ENCODE measurements at places on chromosomes 4 and X.

DNA sequence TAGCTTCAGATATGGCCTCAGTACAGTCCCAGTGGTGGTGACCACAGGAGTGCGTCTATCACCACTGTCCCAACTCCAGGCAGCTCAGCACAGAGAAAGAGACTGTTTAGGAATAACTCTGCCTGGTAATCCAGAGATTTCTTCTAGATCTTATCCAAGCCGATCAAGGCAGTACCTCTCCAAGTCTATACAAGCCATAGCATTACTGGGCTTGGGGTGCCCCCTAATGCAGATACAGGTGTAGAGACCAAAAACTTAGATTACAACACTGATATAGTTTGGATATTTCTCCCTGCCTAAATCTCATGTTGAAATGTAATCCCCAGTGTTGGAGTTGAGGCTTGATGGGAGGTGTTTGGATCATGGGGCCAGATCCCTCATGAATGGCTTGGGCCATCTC lies 100.9 kb downstream of the PTCHD1 start:
- no peak for DNase-seq
- H3K4me3 ChIP-seq = no peak overlapping the region
- H3K27me3 ChIP-seq = no peaks in the 10 kb centered on the region
- H3K4me1 ChIP-seq = no peaks in the 10 kb centered on the region
- no peak overlapping the region for H3K27ac ChIP-seq
- H3K36me3 ChIP-seq = no peaks in the 10 kb centered on the region

- H3K36me3 ChIP-seq = peaks cover 10% of the 10 kb centered on the region
- no peak for DNase-seq
- H3K27me3 ChIP-seq = no peaks in the 10 kb centered on the region
- H3K4me1 ChIP-seq = no peaks in the 10 kb centered on the region
These were observed 83.7 kb upstream of the ZCCHC13 start for GRCh38 chrX:74220277-74220676.

DNA sequence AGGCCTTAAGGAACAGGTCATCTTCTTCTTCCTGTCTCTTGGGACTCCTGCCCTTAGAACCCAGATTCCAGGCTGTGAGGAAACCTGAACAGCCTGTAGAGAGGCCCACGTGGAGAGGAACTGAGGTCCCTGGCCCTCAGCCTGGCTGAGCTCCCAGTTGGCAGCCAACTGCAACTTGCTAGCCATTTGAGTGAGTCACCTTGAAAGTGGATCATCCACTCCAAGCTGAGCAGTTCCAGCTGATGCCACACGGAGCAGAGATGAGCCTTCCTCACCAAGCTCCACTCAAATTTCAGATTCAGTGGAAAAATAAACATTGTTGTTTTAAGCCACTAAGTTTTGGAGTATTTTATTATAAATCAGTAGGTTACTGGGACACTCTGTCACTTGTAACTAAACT lies 392.5 kb downstream of the BCOR start:
- H3K4me3 ChIP-seq = no peak overlapping the region
- peaks cover 10% of the 10 kb centered on the region for H3K27me3 ChIP-seq
- peak; percentile 88 for DNase-seq
- no peaks in the 10 kb centered on the region for H3K4me1 ChIP-seq

- no peaks in the 10 kb centered on the region for H3K27me3 ChIP-seq
- no peaks in the 10 kb centered on the region for H3K36me3 ChIP-seq
- DNase-seq = no peak
- H3K4me1 ChIP-seq = no peaks in the 10 kb centered on the region
- no peak overlapping the region for H3K4me3 ChIP-seq
- no peak overlapping the region for H3K27ac ChIP-seq
These were observed 441.9 kb downstream of the FSTL5 start for GRCh38 chr4:161721947-161722346.

DNA sequence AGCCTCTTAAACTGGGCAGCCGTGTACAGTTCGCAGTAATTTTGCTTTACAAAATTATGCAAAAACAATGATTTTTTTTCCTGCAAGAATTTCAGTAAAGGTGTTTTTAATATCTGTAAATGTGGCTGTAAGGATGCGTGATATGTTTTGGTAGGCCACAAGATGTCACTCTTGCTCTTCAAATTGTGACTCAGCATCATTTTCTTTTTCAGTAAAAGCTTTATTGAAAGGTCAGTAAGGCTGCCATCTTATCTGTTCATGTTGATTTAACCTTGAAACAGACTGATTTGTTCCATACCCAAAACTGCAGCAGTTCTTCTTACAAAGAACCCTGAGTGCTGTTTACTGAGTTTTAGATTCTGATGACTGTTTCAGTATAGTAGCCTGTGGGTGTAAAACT lies 39.9 kb downstream of the TXLNG start:
- peaks cover 11% of the 10 kb centered on the region for H3K4me1 ChIP-seq
- DNase-seq = peak; percentile 74
- H3K27ac ChIP-seq = no peak overlapping the region
- H3K36me3 ChIP-seq = peaks cover 4% of the 10 kb centered on the region
- H3K4me3 ChIP-seq = no peak overlapping the region

DNA sequence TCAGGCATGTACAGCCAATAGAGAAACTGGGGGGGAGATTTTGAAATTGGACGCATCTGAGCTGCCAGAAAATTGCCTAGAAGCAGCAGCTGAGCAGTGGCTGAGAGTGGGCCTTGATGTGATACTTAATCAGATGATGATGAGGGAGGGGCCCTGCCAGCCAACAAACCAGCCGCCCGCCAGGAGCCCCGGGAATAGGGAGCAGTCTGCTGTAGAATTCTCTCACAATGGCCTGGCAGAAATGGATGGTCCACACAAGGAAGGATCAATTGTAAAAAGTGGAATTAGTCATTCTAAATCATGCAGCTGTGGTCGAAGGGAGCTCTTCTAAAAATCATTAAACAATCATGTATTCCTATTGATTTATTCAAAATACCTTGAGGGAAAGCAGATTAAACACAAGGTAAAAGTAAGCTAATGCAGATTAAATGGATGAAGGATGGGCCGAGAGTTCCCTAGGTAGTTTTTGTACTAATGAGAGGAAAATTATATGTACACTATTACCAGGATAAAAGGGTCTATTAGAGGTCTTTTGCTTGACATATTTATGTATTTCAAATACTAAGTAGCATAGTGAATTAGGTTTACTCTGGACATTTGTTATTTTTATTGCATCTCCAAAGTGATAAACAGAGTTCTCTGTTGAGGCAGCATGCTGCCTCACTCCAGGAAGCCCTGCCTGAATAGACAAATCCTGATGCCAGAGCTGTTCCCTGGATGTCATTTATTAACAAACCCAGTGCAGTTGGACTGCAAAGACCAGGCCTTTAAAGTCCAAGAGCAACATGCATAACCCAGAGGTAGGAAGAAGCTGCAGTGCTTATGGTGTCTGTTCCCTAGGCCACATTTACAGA lies 91.3 kb downstream of the NKX6-1 start:
- no peak overlapping the region for H3K4me3 ChIP-seq
- no peaks in the 10 kb centered on the region for H3K36me3 ChIP-seq
- H3K27me3 ChIP-seq = no peaks in the 10 kb centered on the region
- no peak for DNase-seq
- no peaks in the 10 kb centered on the region for H3K4me1 ChIP-seq
- no peak overlapping the region for H3K27ac ChIP-seq

GRCh38 chrX:51825436-51825835 lies 68.0 kb upstream of the MAGED1 start:
- H3K27me3 ChIP-seq = no peaks in the 10 kb centered on the region
- H3K27ac ChIP-seq = no peak overlapping the region
- H3K4me1 ChIP-seq = peaks cover 2% of the 10 kb centered on the region
- no peaks in the 10 kb centered on the region for H3K36me3 ChIP-seq

DNA sequence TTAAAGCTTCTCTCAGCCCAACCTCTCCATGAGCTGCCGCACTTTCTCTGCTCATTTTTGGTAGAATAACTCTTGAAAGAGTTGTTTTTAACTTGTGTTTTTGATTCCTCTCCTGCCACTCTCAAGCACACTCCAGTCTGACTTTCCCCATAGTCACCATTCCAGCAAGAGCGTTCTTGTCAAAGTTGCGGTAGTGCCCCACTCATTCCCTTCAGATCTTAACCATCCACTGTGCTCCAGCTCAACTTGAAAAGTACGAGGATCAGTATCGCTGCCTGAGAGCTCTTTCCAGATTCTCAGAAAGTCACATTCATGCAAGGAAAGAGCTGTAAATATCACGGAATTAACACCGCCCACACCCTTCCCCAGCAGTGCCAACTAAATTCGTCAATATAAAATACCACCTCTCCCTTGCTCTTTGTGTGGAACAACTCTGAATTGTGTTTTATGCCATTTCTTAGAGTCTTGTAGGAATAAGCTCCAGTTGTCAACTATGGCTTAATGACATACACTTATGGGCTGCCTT lies 59.7 kb upstream of the IL15 start:
- no peak overlapping the region for H3K27ac ChIP-seq
- no peak for DNase-seq
- no peaks in the 10 kb centered on the region for H3K27me3 ChIP-seq
- H3K4me3 ChIP-seq = no peak overlapping the region
- H3K36me3 ChIP-seq = no peaks in the 10 kb centered on the region
- peaks cover 2% of the 10 kb centered on the region for H3K4me1 ChIP-seq

GRCh38 chr4:148883891-148884290 lies 441.7 kb upstream of the NR3C2 start:
- H3K27ac ChIP-seq = no peak overlapping the region
- no peaks in the 10 kb centered on the region for H3K36me3 ChIP-seq
- no peaks in the 10 kb centered on the region for H3K4me1 ChIP-seq
- DNase-seq = no peak
- no peak overlapping the region for H3K4me3 ChIP-seq
